Stimulated activated CD4-positive, alpha-beta T cell treated with anti-CD3 and anti-CD28 coated beads, Interleukin-4, amount 100 ng/mL, for 48 hours (primary cell): ENCODE measurements at places on chromosomes 2 and 18.

- no peak for DNase-seq
Measured at GRCh38 chr2:180562378-180562777, 418.0 kb upstream of the UBE2E3 start.

DNA sequence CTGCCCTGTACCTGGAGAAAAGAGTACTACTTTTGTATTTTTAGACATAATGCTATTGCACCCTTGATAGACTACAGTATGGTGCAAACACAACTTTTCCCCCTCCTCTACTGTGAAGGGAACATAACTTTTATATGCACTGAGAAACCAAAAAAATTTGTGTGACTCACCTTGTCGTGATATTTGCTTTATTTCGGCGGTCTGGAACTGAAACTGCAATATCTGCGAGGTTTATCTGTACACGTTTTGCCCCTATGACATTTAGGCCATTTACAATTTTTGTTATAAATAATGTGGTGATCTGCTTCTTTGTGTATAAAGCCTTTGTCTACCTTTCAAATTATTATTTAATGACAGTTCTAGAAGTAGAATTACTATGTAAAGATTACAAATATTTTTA lies 34.4 kb upstream of the AAK1 start:
- DNase-seq: no peak

- no peak for DNase-seq
Measured at GRCh38 chr18:77772177-77772576, 522.5 kb downstream of the GALR1 start.

GRCh38 chr18:52278191-52278590 lies 61.8 kb upstream of the DCC start:
- no peak for DNase-seq

DNA sequence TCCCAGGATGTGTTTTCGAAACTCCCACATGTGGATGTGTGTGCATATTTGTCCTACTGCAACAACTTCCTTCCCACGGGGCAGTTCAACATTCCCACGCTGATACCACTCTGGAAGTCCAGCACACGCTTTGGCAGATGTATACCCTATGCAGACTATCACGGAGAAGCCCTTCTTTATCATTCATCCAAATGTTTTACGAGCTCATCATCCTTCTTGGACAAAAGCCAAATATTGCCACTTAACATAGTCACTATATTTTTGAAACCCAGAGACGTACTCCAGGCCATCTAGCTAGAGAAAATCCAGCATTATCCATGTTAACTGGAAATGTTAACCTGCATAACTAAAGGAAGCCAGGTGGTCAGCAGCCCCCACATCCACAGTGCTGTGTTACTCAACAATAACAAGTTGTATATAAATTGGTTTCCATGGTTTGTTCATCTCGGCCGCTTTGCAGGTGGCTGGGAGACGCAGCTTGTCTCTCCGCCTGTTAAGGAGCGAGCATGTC lies 131.5 kb downstream of the ZNF532 start:
- DNase-seq: no peak

DNA sequence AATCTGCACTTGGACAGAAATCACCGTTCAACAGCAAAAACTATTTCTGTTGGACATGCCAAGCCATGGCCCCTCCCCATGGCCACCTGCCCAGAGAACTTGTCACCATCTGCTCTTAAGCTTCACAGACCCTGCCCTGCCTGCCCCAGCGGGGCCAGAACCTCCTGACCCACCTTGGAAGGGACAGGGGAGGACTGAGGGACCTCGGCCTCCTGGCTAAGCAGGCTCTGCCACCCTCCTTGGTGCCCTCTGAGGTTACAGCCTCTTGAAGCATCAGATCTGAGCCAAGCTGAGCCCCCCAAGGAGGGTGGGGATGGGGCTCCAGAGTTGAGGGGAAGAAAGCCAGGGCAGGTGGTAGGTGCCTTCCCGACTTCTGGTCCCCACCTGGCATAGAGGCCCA lies 6.5 kb downstream of the TEX261 start:
- DNase-seq: no peak

GRCh38 chr2:223494496-223494895 lies 107.7 kb downstream of the SCG2 start:
- DNase-seq: no peak

GRCh38 chr2:64311948-64312621 lies 141.9 kb upstream of the LGALSL start:
- DNase-seq: no peak

GRCh38 chr2:54419388-54419787 lies 36.7 kb upstream of the SPTBN1 start:
- DNase-seq: no peak

DNA sequence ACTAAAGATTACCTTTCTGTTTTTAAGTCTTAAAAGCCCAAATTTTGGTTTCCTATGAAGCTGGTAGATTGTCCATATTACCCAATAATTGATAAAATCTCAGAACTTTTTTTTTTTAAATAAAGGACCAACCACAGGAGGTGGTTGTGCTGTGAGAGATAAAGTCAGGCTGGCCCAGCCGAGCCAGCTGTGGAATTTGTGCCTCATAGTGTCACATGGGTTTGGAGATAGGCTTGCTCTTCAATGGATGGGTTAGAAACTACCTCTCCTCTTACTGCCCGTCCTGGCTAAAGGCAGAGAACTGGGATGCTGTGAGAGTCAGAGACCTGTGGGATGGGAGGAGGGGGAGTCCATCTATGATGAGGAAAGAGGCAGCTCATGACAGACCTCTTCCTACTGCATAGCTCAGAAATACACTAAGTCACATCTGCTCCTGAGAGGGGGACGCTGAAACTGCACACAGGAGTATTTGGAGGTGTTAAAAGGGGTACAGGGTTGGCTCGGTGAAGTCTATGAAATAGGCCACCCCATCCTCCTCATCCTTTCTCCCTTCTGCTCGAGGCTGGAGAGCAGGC lies 99.7 kb upstream of the MGAT4A start:
- DNase-seq: no peak

DNA sequence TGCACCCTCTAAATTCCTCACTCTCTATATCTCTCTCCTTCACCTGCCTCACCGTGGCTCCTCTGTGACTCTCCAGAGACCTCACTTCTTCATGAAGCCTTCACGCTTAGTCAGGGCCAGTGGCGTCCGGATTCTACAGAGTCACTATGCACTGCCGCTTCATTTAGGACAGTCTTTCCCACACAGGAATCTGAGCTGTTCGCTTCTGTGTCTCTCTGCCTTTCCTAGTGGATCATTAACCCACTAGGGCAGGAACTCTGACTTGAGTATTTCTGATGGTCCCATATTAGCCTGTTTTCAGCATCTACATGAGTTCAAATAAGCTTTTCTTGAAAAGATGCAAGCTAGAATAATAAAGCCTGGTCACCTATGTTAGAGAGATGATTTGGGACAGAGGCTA lies 180.2 kb upstream of the DOK6 start:
- no peak for DNase-seq

GRCh38 chr18:26089293-26090129 lies 902 bp downstream of the SS18 start:
- DNase-seq: no peak

GRCh38 chr2:60453301-60453700 lies 100.2 kb downstream of the BCL11A start:
- no peak for DNase-seq

DNA sequence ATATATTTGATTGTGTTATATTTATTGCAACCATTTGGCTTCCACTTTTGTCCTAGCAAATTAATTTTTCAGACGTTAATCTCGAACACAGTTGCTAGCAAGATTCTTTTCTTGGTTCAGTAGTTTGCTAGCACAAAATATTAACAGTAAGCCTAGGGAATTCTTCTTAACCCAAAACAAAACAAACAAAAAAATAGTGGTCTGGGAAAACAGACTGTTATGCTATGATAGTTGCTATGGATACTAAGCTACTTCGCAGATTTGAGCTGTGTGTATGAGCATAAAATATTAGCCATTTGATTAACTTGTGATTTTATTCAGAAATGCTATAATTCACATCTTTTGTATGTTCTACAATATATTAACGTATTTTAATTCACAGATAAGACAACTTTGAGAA lies 541.5 kb upstream of the NETO1 start:
- DNase-seq: no peak

- no peak for DNase-seq
Measured at GRCh38 chr2:195543063-195543462, 114.0 kb upstream of the SLC39A10 start.

GRCh38 chr2:6986912-6987361 lies 69.7 kb downstream of the RNF144A start:
- DNase-seq: no peak

GRCh38 chr2:195363496-195363895 lies 293.5 kb upstream of the SLC39A10 start:
- DNase-seq: no peak

- DNase-seq: no peak
Measured at GRCh38 chr18:57803103-57803969, at the start of gene ATP8B1. ATP8B1 (minus strand) TSS chr18:57803315; CDS start chr18:57731807, 71,508 bp downstream.

- DNase-seq: no peak
Measured at GRCh38 chr18:60987963-60988362, 345.3 kb upstream of the CDH20 start.

- DNase-seq: no peak
Measured at GRCh38 chr18:49274188-49274714, 186.2 kb downstream of the DYM start.

- no peak for DNase-seq
Measured at GRCh38 chr2:151520976-151521375, 111.3 kb downstream of the RIF1 start.

- no peak for DNase-seq
Measured at GRCh38 chr2:209351636-209352035, 72.2 kb upstream of the MAP2 start.
